ENCODE measurements at places on chromosomes 1 and 21. TPM values are rescaled to one million over a fixed set of nuclear protein-coding genes. Genes with fewer than 3 reads are reported as not detected.

The RIPK4 gene
- 0.26 TPM for total RNA-seq

The C1orf141 gene
- not detected for total RNA-seq

The RHD gene
- 0.33 TPM for total RNA-seq

The ZNF684 gene
- 3.3 TPM for total RNA-seq

The PPP1R15B gene
- total RNA-seq = 22.2 TPM

The HTR6 gene
- not detected for total RNA-seq

Measured in dermis lymphatic vessel endothelial cell (primary cell).